Stimulated activated CD4-positive, alpha-beta T cell treated with anti-CD3 and anti-CD28 coated beads, Interleukin-12 subunit alpha, Interleukin-12 subunit beta, amount 100 ng/mL, for 24 hours (primary cell): ENCODE measurements at places on chromosomes 4 and X.

GRCh38 chr4:124953061-124953460, 240.5 kb upstream of the ANKRD50 start:
- no peak for DNase-seq

DNA sequence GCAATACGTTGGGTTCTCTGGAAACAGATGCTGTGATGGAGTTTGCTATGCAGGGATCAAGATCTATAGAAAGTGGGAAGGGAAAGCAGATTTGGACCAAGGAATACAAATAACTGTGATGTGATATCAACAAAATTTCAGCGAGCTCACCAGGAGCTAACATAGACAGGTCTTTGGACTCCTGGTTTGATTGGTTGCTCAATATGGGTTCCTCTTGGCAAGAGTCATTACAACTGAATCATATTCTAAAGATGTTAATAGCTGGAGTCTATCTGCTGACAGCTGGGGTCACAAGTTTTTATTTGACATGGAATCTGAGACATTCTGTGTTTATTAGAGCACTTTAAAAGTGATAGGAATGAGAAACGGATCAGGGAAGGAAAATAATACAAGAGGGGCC, 637.6 kb upstream of the GNPDA2 start:
- DNase-seq = no peak

GRCh38 chrX:87805829-87806490, 288.4 kb downstream of the KLHL4 start:
- no peak for DNase-seq

GRCh38 chrX:154828016-154828408, 6.5 kb downstream of the SMIM9 start:
- no peak for DNase-seq

DNA sequence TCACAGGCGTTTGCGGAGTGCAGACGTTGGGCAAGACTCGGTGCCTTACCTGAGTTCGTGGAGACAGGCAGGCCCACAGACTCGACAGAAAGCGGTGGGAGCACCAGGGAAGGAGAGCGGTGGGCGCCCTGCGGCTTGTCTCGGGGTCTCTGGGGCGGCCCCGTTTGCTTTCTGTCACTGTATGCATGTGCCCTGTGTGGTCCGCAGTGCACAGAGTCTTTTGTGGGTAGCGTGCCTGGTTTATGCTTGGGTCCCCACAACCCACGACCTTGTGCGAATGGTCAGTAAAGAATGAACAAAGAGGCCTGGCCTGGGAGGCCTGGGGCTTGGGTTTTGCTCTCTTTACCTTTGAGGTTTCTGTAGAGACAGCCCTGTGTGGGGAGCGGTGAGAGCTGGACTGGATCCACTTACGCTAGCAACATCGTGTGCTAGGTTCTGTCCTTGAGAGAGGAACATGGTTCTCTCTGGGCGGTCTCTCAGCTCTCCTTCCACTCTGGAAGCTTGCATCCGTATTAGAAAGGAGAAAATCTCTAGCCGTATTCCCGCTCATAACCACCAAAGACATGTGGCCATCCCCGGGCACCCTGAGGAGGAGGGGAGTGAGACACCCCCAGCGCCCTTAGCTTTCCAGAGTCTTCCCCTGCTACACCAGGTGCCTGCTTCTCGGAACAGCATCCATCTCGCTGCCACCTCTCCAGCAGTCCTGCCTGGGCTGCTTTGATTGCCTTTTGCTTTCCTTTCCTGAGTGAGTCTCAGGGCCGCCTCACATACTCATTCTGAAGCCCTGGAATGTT, 1.2 kb downstream of the TADA2B start:
- DNase-seq = no peak

DNA sequence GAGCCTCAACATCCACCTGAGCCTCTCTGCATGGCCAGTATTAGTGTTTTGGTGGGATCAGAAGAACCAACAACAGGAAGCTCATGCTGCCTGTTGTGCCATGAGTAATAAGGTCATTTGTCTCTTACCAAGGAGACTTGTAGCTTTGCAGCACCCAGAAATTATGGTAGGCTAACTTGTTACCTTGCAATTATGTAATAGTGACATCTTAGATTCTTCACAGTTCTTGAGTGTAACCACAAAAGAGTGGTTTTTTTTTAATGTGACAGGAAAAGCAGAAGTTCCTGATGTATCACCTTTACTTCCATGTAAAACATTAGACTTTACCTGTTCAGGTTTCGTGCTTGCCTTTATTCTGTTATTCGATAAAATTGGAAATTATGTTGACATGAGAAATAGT, 263.9 kb upstream of the CXXC4 start:
- DNase-seq = no peak

DNA sequence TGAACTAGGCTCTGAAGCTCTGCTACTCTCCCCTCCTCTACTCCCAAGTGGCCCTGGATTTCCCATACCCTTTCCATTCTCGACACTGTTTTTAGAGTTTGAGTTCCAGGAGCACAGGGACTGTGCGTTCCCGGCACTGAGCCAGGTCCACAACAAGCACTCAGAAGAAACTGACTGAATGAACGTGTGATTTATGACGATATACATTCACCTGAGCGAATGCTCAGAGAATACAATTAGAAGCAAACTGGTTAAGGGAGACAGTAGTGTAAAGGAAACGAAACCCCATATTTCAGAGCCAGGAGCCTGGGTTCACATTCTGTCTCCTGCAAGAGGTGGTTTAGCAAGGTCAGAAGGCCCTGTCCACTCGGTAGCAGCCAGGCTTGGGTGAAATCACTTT, 1.4 kb upstream of the KIAA0232 start:
- DNase-seq = no peak

- no peak for DNase-seq
Observed at GRCh38 chr4:26354491-26354890, 33.7 kb downstream of the RBPJ start.

DNA sequence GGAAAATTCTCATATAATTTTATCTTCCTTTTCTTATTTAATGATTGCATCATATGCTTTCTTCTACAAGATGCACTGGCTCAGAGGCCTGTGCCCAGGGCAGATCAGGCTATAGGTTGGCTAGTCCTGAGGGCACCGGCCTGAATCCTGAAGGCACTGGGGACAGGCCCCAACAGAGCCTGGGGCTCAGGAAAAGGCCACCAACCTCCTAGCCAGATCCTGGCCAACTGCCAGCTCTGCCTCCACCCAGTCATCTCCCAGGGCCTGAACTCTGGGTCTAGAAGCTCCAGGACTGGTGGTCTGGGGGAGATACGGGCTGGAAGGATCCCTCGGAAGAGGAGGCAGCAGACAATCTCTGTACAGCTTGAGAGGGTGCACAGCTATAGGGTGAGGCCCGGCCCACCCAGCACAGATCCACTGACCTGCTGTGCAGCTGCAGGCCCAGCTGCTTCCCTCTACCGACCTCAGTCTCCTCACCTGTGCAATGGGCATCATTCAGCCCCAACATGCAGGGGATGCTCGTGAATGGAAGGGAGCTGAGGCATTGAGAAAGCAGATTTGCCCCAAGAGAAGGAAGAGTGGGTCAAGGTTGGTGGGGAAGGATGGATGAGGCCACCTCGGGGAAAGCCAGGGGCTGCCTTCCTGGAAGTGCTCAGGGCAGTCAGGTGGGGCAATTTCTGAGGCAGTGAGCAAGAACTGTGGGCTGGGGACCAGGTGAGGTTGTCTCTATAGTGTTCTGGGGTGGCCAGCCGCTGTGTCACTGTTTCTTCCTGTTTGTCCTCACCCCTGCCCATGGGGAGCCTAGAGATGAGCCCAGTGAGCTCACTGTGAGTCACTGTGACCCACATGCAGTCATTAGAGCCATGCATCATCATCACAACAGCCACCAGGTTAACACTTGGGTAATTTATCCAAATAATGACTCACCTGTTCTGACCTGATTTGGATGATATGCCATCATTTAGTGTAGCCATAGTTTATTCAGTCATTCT, 22.4 kb upstream of the XAGE2 start:
- DNase-seq = peak; percentile 0

GRCh38 chr4:158850800-158851644, 82.2 kb downstream of the FNIP2 start:
- DNase-seq = no peak

GRCh38 chrX:40096395-40097091, 1.2 kb downstream of the BCOR start:
- no peak for DNase-seq
